ENCODE measurements at places on chromosomes 6 and 20.

DNA sequence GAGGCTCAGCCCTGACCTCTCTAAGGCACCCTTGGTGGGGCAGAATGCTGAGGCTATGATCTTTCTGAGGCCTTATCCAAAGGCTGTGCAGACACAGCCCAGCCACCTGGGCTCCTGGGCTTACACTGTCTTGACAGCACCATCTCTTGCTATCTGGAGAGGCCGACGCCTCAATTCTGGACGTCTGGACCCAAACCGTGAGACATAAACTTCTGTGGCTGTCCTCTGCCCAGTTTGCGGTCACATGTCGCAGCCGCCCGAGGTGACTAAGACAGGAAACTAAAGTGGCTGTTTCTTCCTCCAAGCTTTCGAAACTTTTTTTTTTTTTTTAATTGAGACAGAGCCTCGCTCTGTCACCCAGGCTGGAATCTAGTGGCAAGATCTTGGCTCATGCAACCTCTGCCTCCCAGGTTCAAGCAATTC, 49.3 kb downstream of the PRR18 start:
- no peak for DNase-seq

GRCh38 chr6:42790549-42791181, 8.8 kb downstream of the BICRAL start:
- DNase-seq, result no peak

DNA sequence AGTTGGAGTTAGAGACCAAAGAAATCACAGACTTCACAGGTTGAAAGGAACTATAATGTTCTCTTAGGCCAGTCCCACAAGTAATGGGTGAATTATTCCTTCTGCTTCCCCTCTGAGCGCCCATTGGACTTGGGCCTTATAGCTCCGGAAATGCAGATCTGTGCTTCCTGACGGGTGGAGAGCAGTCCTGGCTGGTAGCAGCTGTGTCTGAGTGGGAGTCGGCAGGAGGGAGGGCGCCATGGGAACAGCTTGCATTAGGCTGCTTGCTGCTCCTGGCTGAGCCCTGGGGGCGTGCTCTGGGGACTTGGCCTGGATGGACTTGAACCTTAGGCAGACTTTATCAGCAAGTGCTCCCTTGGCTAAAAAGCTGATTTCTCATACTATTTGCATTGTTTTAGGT, 18.4 kb upstream of the NUP153 start:
- DNase-seq, result no peak

DNA sequence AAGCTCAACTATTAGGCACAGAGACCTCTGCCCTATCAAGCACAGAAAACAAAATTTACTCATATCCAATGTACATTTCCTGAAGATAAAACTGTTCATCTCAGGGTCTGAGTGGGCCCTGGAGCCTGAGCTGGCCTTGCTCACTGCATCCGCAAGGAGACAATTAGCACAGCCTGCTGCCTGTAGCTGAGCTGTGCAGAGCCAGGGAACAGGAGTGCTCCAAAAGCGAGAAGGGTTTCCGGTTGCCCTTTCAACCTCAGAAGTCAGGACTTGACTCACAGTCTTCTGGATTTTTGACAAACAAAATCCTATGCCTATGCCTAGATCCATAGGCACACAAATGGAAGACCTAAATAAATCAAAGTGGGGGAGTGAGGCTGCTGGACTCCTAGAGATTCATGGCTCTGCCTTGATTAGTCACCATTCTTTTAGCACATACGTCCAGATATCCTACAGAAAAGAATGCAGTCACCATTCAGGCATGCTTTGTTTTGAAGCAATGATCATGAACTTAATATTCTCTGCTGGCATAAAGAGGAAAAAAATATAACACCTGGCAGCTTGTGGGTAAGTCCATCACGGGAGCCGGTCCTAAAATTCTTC, 73.5 kb downstream of the BFSP1 start:
- no peak for DNase-seq

- no peak for DNase-seq
Measured at GRCh38 chr20:24872291-24873024, 76.6 kb upstream of the CST7 start.

GRCh38 chr6:25035512-25036435, 100.0 kb upstream of the RIPOR2 start:
- peak; percentile 72 for DNase-seq

DNA sequence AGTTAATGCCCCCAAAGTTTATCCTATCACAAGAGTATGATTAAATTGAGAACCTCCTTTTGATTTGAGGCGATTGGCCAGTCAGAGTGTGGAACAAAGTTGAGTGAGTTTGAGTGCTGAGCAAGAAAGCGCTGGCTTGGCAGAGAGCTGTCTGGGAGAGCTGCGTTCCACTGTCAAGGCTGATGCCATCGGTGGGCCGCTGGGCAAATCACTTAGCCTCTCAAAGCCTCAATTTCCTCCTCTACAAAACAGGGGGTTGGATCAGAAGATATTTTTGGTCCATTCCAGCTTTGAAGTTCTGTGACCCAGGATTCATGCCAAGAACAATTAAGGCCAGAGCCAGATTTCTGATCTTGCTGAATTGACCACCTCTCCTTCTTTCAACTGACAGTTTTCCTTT, 60.2 kb downstream of the TMEM242 start:
- no peak for DNase-seq

GRCh38 chr6:1479095-1479494, 89.7 kb downstream of the FOXF2 start:
- no peak for DNase-seq

- peak; percentile 89 for DNase-seq
Measured at GRCh38 chr6:33579828-33580714, at the start of gene BAK1. TSS of gene BAK1 (minus strand) at chr6:33580276. CDS start at chr6:33577604, 2,672 bp downstream.

DNA sequence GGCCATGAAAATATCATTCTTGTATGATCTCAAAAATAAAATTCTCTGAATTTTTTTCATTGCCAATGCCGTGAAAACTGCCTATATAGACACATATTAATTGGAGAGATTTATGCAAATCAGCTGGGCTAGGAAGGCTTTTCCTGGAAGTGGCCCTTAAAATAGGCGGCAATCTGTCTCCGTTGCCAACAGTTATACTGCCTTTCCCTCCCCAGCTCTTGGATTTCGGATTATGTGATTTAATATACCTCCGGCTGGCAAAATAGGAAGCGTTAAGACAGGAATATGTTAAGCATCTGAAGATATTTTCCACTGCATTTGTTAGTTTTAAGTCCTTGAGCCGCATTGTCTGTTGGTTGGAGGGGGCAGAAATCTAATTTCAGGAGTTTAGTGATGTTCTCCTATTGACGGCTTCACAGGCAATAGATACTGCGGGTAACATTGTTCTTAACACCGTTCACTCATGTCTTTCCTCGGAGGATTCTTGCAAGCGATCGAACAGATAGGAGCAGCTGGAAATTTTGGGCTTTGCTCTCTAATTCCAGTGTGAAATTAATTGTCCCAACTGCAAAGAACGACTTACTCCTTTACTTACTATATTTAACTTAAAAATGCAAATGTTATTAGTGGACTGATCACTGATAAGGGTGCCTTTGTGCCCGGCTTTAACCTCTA, 113.3 kb downstream of the LINC00237 start:
- DNase-seq, result no peak

GRCh38 chr6:45722876-45723275, 292.8 kb downstream of the CLIC5 start:
- DNase-seq, result no peak

- DNase-seq, result no peak
Measured at GRCh38 chr20:59814840-59815340, 118.5 kb downstream of the SYCP2 start.

GRCh38 chr6:53831936-53832660, 37.3 kb downstream of the LRRC1 start:
- DNase-seq, result no peak

DNA sequence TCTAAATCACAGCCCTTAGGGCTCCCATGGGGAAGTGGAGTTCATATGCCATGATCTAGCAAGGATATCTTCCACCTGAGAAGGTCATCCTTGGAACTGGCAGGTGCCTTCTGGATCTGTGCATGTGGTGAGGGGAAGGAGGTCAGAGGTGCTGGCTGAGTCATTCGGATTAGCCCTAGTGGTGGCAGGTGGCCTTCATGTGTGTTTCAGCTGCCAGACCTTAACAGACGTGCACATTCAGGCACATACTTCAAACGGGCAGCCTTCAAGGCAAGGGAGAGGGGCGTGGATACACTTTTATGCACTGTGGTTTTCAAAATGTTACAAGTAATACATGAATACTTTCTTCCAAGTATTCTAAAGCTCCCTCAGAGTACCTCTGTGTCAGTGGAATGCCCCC, 51.2 kb downstream of the BMP6 start:
- DNase-seq, result no peak

GRCh38 chr20:61430228-61430624, 178.2 kb downstream of the CDH4 start:
- no peak for DNase-seq

DNA sequence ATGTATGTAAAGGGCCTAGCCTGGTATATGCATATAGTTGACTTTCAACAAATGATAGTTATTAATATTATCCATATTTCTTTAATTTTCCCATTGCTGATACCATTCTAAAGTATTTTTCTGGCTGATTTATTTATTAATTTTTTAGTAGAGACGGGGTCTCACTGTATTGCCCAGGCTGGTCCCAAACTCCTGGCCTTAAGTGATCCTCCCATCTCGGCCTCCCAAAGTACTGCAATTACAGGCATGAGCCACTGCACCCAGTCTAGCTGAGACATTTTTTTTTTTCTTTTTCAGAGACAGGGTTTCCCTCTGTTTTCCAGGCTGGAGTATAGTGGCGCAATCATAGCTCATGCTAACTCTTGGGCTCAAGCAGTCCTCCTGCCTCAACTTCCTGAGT, 29.8 kb upstream of the MROH8 start:
- DNase-seq, result no peak

DNA sequence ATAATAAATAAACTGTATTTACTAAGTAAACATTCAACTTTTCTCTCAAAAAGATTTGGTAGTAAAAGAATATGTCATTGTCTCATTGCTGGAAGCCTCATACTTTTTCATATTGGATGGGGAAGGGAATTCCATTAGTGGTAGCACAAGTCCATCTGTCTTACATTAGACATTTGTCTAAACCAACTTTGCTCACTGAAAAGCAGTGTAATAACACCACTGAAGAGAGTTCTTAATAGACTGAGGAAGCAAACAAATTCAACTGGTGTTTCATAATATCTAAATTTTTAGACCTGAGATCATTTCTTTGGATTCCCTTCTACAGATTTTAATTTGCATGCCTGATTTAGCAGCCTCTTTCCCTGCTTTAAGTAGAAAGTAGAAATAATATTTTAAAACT, 62.7 kb downstream of the PLCB1 start:
- no peak for DNase-seq

DNA sequence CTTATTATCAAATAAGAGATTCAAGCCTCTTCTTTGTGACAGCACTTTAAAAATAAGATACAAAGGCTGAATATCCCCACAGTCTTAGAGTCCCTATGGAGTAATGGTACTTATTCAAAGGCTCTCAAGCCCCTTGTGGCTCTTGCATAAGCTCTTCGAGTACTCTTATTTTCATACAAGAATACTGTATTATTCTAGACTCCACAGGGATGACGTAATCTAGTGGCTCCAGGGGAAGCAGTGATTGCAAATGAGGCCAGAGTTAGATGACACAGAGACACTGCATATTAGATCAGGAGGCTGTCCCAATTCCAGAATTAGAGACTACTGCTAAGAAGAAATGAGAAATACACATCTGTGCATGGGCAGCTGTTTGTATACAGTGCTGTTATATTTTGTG, 1195.9 kb upstream of the MAP3K7 start:
- DNase-seq, result no peak

DNA sequence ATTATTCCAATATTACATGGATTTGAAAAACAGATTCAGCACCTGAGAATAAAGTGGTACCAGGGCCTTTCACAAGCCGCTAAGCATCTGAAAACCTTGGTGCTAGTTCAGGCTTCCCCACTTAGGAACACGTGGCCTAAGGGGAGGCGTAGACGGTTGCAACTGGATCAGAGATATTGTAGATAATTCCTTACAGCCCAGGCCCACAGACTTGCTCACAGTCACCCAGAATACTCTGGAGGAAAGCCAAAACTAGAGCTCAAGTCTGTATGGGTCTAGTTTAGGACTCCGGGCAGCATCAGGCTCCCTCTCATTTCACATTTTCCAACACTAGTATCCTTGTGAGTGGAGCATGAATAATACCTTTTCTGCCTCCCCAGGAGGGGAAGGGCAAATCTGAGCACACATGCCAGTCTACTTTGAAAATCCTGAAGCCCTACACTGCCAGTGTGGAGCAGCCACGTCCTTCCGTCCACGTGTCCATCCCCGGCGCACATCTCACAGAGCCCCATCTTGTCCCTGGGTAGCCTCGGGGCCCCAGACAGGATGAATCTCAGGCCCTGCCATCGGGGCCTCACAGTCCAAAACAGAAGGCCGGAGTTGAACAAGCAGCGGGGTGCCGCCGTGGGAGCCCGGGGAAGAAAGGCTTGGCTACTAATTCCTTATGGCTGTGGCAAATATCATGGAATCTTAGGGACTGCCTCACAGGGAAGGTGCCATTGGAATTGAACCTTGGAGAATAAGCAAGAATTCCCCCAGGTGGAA, 299.3 kb downstream of the NRN1 start:
- no peak for DNase-seq

- DNase-seq, result no peak
Measured at GRCh38 chr6:15131651-15132061, 114.2 kb upstream of the JARID2 start.

- DNase-seq, result no peak
Measured at GRCh38 chr6:100617633-100618350, 153.1 kb upstream of the SIM1 start.

- DNase-seq, result no peak
Measured at GRCh38 chr20:46046588-46047310, 17.7 kb downstream of the SLC12A5 start.

- DNase-seq, result peak; percentile 73
Measured at GRCh38 chr20:10502098-10502526, 67.0 kb downstream of the SLX4IP start.

GRCh38 chr6:25787428-25787827, 32.9 kb downstream of the SLC17A4 start:
- DNase-seq, result no peak

- no peak for DNase-seq
Measured at GRCh38 chr6:140671926-140672325, 1297.5 kb upstream of the CITED2 start.

DNA sequence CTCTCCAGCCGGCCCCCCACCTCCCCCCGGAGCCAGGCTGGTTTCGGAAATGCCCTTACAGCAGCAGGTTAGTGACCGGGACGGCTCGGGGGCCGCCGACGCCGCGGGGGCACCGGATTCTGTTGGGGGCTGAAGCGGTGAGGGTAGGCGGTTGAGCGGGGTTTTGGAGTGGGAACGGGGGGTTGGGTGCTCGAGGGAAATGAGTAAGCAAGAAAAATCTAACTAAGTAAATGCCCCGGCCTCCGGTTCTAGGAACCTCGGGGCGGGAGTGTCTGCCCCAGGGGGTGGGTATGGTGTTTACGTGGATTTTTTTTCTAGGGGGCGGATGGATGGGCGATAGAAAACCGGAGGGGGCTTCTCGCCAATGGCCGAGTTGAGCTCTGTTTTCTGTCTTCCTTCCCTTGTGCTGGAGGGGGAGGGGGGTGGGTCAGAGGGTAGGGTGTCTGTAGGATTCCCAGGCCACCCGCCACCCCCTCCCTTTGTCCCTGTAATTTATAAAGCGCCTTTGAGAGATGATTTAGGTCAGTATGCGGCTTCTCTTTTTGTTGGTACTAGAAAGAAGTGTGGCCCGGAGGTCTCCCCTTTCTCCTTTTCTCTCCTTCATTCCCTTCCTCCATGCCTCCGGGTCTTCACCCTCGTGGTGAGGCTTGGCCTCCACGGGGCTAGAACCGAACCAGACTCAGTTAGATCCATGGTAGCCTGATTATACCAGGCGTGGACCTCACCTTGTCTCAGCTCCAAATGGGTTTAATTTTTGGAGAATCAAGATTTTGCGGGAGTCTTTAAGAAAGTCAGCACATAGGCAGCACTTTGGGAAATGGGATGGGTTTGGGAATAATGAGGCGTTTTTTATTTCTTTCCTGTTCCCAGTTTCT, 2.3 kb downstream of the E2F3 start:
- DNase-seq, result peak; percentile 93

- no peak for DNase-seq
Measured at GRCh38 chr6:9087470-9087869, 652.1 kb upstream of the SLC35B3 start.
